ENCODE measurements at places on chromosomes 2 and 18.

- no peak for DNase-seq
Observed at GRCh38 chr2:60992985-60993392, 24.5 kb upstream of the PEX13 start.

DNA sequence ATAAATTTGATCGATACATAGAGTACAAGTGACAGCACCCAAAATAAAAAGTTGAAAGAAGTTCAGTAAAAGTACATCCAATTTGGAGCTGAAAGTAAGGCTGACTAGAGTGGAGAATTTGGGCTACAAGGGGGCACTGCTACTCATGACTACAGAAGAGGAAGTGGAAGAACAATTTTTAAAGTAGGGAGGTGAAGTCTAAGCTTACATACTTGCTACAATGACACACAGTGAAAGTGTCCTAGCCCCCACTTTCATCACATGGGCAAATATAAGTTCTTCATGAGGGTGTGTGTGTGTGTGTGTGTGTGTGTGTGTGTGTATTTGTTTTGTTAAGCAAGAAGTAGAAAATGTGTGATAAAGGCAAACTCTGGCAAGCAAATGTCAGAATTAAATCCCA lies 45.7 kb downstream of the MAP3K2 start:
- DNase-seq = no peak

GRCh38 chr2:44075541-44075940 lies 79.8 kb upstream of the LRPPRC start:
- DNase-seq = no peak

- DNase-seq = no peak
Observed at GRCh38 chr2:5703166-5703565, 11.0 kb downstream of the SOX11 start.

DNA sequence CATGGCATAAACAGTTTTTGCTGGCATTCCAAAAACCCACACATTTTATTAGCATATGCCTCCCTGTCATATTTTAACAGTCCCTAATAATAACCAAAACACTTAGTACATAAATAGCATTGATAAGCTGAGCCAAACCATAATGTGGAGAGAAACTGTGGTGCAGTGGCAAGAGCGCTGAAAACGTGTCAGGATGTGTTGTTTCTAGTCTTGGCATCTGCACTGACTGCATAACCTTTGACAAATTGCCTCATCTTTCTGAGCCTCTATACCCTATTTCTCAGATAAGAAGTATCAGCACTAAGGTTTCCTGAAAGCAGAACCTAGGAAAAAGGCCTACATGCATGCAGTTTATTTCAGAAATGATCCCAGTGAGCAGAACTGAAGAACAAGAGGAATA lies 41.4 kb downstream of the RAD51AP2 start:
- DNase-seq = no peak

- no peak for DNase-seq
Observed at GRCh38 chr2:1755436-1756191, 11.3 kb upstream of the PXDN start.

- DNase-seq = no peak
Observed at GRCh38 chr2:139122711-139123158, 342.5 kb upstream of the NXPH2 start.

DNA sequence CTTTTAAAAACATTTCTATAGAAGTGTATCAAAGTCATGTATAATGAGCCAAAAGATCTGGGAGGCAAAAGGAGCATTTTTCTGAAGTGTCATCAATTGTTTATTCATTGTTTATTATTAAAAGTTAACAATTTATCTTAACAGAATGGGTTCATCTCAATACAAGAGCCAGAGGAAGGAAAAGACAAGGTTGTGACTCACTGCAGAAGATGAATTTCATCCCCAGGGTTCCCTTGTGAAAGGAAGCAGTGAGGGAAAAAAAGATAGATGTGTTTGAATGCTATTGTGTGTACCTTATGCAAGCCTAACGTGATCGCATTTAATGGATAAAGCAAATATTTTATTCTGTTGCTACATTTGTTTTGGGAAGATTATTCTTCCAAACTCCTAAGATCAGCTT lies 286.3 kb downstream of the PIEZO2 start:
- no peak for DNase-seq

- DNase-seq = no peak
Observed at GRCh38 chr2:230998882-230999281, 3.0 kb downstream of the SPATA3 start.

DNA sequence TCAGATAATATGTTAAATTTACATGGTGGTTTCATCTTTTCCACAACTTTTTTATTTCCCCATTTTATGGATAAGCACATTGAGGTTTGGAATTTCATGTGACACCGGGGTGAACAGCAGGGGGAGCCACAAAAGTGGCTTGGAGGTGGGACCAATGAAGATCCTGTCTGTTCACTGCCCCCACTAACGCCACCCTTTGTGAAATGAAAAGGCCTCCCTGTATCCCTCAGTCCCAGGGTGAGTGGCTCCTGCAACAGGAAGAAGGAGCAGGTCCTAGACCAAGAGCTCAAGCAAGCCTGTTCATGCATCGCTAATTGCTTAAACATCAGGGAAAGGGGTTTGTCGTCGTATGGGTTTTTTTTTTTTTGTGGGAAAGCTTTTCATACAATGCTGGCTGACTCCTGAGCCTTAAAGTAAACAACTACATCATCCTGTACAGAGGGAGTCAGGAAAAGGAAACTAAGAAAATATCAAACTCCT lies 267.8 kb upstream of the EPAS1 start:
- no peak for DNase-seq
